NCI-H446 treated with DMSO at 0.1 percent for 48 hours (cell line): ENCODE measurements at places on chromosomes 5 and 9.

DNA sequence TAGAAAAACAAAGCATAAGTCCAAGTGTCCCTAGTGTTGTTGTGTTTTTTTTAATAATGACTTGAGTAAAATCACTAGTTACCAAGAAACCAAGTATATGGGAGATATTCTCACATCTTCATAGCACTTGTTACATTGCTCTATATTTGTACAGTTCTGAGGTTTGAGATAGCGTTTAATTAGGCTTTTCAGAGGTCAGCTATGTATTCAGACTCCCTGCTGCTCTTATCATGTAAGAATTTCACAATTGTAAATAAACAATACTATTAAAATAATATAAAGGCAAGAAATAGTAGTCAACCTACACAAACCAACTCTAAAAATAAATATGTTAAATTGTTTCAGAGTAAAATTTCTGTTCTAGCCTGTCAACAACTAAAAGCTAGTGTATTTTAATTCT is 761.9 kb upstream of the FAM174A start:
- DNase-seq, result no peak

DNA sequence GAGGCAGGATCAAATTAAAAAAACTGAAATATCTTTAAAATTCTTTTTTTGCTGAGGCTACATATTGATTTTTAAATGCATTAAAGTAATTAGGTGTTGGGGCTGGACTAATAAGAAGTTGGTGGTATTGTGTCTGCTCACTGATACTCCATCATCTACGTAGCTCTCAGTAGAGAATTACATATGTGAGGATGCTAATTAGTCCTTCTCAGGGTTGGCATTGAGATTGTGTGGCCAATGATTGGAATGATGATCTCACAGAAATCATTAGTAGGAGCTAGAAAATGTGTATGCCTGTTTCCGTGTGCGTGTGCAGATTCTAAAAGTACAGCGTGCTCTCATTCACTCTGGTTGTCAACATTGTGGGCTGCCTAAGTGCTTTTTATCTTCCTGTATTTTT is 283.8 kb downstream of the SH3GL2 start:
- no peak for DNase-seq

DNA sequence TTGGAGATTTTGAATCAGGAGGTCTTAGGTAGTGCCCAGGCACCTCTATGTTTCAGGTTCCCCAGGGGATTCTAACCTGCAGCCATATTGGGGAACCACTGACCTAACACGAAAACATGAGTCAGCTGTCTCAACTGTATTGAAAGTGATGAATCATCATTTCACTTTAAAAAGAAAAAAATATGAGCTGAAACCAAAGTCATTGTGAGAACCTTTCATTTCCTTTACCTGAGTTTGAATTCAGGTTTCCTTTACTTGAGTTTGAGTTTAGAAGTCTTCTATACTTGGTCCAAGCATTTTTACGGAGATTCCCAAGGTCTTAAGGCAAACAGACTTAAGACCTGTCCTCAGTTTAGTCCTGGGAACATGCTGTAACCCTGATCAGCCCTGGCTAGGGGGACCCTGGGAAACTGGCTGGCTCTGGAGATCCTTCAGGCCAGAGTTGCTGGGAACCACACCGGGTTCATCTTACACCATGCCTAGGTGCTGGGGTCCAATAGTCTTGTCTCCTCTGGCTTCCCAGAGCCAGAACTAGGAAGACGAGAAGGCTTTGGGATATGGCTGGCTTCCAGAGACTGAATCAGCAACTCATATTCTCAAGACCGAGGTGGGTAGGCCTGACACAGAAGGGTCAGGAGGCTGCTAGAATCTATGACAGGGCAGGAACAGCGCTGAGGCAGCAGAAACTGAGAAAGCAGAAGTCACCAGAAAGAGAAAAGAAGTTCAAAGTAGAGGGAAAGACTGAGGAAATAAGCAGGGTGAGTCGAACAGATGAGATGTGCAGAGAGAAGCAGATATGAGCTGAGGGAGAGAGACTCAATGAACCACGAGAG is 16.4 kb upstream of the PDCD1LG2 start:
- DNase-seq, result no peak

DNA sequence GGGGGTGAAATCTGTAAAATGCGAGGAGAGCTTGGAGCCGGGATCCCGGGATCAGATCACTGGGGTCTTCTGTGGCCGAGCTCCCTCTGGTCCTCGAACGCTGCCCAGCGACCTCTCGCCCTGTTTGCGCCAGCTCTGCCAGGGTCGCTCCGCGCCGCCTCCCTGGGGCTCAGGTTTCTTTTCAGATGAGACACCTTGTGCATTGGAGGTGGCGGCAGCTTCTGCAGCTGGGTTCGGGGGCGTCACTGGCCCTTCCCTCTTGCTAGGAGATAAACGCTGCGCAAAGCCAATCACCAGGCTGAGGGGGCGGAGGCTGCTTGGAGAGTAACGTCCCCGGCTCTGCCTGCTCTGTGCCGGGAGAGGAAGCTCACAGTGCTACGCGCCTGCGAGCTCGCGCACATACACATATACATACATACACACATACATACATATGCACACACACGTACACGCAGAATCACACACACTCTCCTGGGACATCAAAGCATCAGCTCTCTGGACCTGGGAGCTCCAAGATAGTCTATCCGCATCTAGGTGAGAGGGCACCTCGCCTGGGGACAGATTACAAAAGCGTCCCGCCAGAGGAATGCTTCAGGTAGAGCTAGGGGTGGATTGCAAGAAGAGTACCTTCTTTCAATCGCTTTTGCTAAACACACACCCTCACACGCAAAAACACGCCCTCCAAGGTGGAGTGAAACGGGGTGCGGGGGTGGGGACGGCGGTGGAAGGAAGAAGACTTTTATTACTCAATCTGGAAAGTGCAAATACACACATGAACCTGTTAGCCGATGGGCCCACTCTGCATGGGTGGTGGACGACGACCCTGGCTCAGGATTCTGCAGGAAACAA is at the start of gene ST8SIA4:
ST8SIA4 (minus strand) TSS at position 244 of the 849 bp plus-strand sequence. CDS start 327 bp downstream, outside the sequence.
- peak; percentile 4 for DNase-seq

GRCh38 chr5:95358320-95358719 is 32.8 kb upstream of the FAM81B start:
- DNase-seq, result no peak

DNA sequence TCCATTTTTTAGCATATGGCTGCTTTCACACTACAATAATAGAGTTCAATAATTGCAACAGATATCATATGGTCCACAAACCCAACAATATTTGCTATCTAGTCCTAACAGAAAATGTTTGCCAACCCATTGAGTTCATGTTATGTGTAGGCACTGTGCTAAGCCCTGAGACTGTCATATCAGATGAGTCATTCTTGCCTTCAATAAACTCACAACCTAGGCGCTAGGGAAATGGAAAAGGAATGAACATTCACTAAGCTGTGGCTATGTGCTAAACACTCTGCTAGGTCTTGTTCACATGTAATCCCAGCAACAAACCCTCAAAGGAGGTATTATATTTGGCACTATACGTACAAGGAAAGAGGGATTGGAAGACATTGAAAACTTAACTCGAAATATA is 8.4 kb upstream of the TIMD4 start:
- DNase-seq, result no peak

DNA sequence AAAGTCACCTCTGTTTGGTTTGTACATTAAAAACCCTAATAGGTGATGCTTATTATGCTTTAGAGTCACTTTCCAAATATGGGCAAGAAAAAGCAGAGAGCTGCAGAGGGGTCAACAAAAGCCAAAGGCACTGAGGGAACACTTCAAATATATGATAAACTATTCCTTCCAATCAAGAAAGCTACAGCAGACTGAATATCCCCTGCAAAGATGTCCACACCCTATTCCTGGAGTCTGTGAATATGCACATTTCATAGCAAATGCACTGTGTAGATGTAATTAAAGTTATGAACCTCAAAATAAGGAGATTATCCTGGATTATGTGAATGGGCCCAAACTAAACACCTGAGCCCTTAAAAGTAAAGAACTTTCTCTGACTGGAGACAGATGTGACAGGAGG is 74.3 kb downstream of the ABCA1 start:
- no peak for DNase-seq

DNA sequence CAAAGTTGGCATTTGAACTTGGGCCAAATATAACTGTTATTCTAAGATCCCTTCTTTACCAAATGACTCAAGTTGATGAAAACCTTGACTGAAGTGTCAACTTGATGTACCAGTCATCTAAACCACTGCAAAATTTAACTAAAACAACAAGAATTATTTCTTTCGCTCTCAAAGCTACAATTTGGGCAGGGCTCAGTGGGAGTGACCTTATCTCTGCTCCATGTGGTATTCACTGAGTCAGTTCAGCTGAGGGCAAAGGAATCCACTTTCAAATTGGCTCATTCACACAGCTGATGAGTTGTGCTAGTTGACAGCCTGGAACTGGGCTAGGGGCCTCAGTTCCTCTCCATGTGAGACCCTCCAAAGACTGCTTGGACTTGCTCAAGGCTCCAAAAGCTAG is 166.3 kb downstream of the RORB start:
- no peak for DNase-seq

GRCh38 chr9:127149010-127149409 is 26.6 kb upstream of the ANGPTL2 start:
- DNase-seq, result no peak

GRCh38 chr5:172679628-172680212 is 38.7 kb downstream of the NEURL1B start:
- no peak for DNase-seq

DNA sequence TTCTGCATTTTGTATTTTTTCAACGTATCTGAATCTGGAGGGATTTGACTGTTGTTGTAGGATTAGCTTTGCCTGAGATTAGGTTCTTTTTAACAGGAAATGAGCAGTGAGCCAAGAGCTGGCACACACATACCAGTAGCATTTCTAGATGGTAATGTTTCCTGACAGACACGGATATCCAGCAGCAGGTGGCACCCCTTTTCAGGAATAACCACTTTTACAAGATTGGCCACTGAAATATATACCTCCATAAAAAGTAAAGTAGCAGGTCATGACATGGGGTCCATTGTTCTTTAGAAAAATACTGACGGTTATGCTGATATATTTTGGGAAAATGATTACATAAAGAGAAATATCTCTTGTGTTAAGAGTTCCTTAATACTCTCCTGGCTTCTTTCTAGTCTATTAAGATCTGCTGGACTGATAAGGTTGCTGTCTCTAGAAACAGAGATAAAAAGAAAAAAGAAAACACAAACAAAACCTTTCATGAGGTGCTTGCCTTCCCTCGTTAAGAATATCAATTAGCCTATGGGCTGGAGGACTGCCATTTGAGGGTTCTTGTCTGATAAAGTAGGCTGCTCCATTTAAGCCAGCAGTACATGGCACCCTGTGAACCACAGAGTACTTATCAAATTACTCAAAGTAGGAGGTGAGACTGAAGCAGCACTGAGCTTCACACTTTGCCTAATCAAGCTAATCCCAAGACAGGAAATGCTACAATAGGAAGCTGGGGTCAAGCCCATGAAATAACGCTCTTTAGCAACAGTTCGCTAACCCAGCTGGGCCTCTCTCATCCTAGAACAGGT is 101.6 kb upstream of the PCA3 start:
- DNase-seq, result no peak

DNA sequence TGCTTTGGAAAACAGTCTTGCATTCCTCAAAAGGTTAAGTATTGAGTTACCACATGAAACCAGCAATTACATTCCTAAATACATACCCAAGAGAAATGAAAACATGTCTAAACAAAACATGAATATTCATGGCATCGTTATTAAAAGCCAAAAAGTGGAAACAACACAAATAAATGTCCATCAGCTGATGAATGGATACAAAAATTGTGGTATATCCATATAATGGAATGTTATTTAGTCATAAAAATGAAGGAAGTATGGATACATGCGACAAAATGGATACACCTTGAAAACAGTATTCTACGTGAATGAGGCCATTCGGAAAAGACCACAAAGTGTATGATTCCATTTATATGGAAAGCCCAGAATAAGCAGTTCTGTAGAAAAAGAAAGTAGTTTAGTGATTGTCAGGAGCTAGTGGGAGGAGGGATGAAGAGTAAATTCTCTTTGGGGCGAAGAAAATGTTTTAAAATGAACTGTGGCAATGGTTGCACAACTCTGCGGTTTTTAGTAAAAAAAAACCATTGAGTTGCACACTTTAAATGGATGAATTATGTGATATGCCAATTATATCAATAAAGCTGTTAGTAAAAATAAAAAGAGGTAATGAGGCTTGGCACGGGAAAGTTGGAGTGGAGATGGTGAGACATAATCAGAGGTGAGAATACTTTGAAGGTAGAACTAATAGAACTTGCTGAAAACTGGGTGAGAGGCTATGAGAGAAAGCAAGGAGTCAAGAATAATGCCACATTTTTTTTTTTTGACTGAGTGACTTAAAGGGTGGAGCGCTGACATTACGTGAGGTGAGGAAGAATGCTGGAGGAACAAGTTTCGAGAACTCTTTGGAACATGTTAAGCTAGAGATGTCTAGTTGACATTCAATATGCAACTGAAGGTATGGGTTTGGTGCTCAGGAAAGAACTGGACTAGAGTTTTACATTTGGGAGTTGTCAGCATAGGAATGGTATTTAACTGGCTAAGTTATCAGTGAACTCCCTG is 194.9 kb upstream of the ZNF608 start:
- no peak for DNase-seq

- DNase-seq, result no peak
These were observed 58.3 kb downstream of the MFAP3 start for GRCh38 chr5:154097031-154097430.

- DNase-seq, result no peak
These were observed 830.9 kb downstream of the MAT2B start for GRCh38 chr5:164336276-164336675.

GRCh38 chr5:175478384-175479124 is at the start of gene SFXN1:
SFXN1 (plus strand) TSS chr5:175478560; CDS start chr5:175492104, 13,544 bp downstream.
- DNase-seq, result peak; percentile 38

- DNase-seq, result no peak
These were observed 74.9 kb downstream of the GCNT4 start for GRCh38 chr5:74977471-74977870.

DNA sequence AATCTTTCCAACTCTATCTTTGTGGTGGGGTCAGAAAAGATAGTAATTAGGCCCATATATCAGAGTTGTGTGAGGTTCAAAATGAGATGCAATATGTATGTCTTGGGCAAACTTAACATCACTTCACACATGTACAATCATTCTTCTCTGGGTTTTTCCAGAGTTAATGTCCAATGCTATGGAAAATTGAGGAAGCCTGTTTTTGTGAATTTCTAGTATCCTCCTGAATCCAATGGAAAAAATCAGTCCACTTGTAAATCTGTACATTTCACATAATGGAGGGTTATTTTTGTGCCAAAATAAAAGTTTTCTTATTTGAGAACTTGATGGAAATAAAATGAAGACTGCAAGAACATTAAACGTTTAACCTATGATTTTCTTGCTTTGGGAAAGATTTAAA is 155.6 kb upstream of the SEMA6A start:
- DNase-seq, result no peak

- DNase-seq, result no peak
These were observed 51.3 kb downstream of the SAXO1 start for GRCh38 chr9:18981476-18982261.
